Transverse colon (tissue), 4 donors: ENCODE measurements at places on chromosomes 13 and 19. TPM values are rescaled to one million over a fixed set of nuclear protein-coding genes. Genes with fewer than 3 reads are reported as not detected.

DNA sequence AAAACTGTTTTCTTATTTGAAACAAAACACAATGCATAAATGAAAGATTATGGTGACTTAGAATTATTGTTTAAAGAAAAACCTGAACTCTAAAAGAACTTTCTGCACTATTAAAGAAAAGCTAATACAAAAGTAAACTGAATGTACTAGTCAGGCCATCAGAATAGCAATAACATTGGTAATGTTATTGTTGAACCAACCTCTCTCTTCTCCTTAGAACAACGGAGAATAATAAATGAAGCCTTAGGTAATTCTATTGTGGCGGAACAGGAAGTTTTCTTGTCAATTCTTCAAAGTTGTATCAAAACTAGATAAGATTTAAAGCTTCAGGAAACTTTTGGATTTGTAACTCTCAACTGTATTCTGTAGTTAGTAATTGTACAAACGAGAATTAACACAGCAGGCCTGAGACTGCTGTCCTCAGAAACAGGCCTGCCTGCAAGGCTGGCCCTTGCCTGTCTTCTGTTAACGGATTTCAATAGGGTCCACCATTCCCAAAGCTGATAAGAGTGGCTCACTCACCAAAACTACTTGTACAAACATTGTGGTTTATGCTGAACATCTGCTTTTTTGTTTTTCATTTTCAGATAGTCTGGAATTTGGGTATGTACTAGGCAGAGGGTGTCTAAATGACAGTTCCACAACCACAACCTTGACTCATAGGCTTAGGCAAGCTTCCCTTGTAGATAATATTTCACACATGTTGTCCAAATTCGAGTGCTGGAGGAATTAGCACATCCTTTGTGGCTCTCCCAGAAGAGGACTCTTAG lies 825.8 kb downstream of the GPC5 start:
- no peak for DNase-seq
- peak overlapping the region; percentile 41 for H3K27ac ChIP-seq
- H3K4me1 ChIP-seq: peaks cover 40% of the 10 kb centered on the region
- H3K36me3 ChIP-seq: no peaks in the 10 kb centered on the region
- H3K27me3 ChIP-seq: no peaks in the 10 kb centered on the region
- no peak overlapping the region for H3K4me3 ChIP-seq

GRCh38 chr19:18279516-18280246 lies 1.7 kb downstream of the JUND start:
- H3K4me3 ChIP-seq: peak overlapping the region; percentile 100
- no peaks in the 10 kb centered on the region for H3K36me3 ChIP-seq
- peaks cover 37% of the 10 kb centered on the region for H3K4me1 ChIP-seq
- peak; percentile 94 for DNase-seq

DNA sequence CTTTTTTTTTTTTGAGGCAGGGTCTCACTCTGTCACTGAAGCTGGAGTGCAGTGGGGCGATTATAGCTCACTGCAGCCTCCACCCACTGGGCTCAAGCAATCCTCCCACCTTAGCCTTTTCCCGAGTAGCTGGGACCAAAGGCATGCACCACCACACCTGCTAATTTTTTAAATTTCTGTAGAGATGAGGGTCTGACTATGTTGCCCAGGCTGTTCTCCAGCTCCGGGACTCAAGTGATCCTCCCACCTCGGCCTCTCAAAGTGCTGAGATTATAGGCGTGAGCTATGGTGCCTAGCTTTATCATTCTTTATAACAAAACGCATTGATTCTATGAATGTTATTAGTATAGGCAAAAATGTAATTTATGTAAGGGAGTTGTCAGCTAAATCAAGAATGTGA lies 17.9 kb upstream of the LYPD3 start:
- H3K27me3 ChIP-seq: no peaks in the 10 kb centered on the region
- no peak overlapping the region for H3K27ac ChIP-seq
- H3K4me1 ChIP-seq: no peaks in the 10 kb centered on the region

GRCh38 chr13:31965361-31966066 lies 66.1 kb upstream of the FRY start:
- no peak overlapping the region for H3K27ac ChIP-seq
- no peaks in the 10 kb centered on the region for H3K36me3 ChIP-seq
- H3K27me3 ChIP-seq: no peaks in the 10 kb centered on the region
- no peaks in the 10 kb centered on the region for H3K4me1 ChIP-seq
- no peak for DNase-seq
- no peak overlapping the region for H3K4me3 ChIP-seq

DNA sequence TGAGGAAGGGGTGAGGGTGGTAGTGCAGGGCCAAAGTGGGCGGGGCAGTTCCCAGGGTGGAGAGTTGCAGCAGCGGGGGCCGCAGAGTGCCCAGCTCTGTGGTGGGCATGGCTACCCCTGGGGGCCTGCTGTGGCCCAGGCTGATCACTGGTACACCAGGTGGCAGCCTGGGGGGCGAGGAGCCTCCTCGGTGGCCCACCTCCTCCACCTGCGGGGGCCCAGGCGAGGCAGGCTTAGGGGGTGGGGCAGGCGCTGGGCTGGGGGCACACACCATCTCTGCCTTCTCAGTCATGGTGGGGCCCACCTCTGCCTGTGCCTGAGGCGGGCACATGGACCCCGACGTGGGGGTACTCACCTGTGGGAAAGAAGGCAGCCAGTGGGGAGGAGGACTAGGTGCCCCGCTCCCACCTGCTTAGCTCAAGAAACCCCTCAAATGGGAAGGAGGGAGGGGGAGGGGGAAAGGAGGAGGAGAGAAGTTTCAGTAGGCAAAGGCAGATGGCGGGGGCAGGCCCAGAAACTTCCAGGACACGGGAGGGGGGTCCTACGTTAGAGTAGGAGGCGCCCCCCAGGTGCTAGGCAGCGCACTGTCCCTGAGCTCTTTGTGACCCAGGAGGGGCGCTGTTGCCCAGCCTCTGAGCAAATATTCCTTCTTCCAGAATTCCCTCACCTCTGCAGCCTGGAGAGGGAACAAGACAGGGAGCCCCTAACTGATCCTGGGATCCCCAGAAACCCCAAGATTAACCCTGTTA lies 1.6 kb downstream of the LYL1 start:
- H3K36me3 ChIP-seq: no peaks in the 10 kb centered on the region
- H3K4me3 ChIP-seq: no peak overlapping the region
- H3K27ac ChIP-seq: peak overlapping the region; percentile 93
- no peaks in the 10 kb centered on the region for H3K27me3 ChIP-seq
- peaks cover 33% of the 10 kb centered on the region for H3K4me1 ChIP-seq

DNA sequence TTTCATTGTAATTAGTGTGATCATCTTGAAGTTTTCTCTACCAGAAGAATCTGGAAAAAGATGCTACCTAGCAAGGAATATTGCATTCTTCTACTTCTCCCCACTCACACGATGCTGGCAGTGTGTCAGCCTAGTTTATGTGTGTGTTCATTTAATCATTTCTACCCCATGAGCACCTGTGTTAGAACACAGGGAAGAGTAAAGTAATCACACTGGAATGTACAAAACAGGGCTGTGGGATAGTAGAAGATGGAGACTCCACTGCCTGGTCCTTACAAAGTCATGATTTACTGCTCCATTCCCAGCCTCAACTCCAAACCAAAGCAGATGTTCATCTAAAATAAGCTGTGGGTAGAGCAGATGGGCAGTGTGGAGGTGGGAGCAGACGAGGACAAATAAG lies 47.7 kb upstream of the RGCC start:
- no peak overlapping the region for H3K27ac ChIP-seq
- no peak overlapping the region for H3K4me3 ChIP-seq
- DNase-seq: no peak
- H3K4me1 ChIP-seq: no peaks in the 10 kb centered on the region
- H3K27me3 ChIP-seq: no peaks in the 10 kb centered on the region
- H3K36me3 ChIP-seq: no peaks in the 10 kb centered on the region

GRCh38 chr13:113369189-113369588 lies 5.3 kb upstream of the GRTP1 start:
- no peak overlapping the region for H3K4me3 ChIP-seq
- H3K27me3 ChIP-seq: peaks cover 10% of the 10 kb centered on the region
- DNase-seq: no peak
- no peaks in the 10 kb centered on the region for H3K36me3 ChIP-seq

The ENOX1 gene
- total RNA-seq: 2.2 TPM
